ENCODE measurements at places on chromosomes 6 and 20.

GRCh38 chr6:26607434-26608230, 10.9 kb downstream of the ABT1 start:
- DNase-seq, result peak; percentile 70

DNA sequence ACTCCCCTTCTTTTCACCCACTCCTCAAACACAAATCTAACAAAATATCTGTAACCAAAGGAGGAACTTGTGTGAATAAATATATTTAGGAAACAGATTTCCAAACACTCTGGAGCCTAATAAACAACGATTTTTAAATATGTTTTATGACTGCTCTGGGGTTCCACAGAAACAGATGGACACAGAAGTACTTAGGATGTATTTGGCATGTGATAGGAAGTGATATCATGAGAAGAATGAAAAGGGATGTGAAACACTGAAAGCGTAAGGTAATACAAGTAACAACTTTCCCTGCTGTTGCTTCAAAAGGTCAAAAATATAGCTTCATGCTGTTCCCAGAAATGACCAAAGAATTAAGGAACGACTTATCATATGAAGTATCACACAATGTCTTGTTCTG, 26.1 kb upstream of the ENPP1 start:
- DNase-seq, result no peak

- DNase-seq, result no peak
These were observed 2.8 kb downstream of the PDE10A start for GRCh38 chr6:165659945-165660856.

DNA sequence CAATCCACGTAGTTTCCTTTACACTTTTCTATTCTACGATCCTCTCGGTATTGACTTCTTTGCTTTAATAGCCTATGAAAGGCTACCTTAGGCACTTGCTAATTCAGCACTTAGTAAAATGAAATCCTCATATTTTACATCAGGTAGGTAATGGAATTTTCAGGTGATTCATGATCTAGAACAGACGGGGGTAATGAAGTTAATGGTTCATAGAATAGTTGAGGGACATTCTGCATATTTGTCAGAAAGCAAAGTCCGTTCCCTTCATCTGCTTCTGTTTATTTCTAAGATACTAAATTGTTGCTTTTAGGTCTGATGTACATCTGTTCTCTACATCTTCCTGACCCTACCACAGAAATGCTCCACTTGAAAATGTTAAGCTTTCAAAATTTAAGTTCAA, 431.7 kb downstream of the CDKAL1 start:
- DNase-seq, result no peak

GRCh38 chr6:57216235-57217101, 5.6 kb downstream of the RAB23 start:
- no peak for DNase-seq
